ENCODE measurements at places on chromosomes 7 and 10.

DNA sequence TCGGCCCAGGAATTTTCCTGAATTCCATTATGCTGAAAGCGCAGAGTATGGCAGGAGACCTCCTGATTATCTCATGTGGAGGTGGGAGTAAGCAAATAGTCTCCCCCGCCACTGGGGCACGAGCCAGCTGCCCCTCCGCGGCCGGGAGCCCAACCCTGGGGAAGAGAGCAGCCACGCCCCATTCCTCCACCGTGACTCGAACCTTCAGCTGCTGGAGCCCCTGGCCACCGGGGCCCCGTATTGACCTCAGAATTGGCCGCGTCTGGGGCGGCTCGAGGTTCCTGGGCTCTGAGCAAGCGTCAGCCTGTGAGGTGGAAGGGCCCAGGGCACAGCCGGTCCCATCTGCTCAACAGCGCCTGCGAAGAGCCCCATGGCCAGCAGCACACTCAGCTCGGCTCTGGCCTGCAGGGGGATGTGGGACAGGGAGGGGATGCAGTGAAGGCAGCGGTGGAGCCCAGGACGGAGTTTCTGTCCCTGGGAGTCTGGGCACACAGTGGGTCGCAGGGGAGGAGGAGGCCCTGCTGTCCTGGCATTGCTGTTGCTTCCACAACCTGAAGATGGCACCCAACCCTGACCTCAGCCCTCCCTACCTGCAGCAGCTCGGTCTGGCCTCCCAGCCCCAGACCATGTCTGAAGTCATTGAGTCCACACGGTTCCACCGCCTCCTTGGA, 97.8 kb downstream of the CHST15 start:
- DNase-seq, result no peak

DNA sequence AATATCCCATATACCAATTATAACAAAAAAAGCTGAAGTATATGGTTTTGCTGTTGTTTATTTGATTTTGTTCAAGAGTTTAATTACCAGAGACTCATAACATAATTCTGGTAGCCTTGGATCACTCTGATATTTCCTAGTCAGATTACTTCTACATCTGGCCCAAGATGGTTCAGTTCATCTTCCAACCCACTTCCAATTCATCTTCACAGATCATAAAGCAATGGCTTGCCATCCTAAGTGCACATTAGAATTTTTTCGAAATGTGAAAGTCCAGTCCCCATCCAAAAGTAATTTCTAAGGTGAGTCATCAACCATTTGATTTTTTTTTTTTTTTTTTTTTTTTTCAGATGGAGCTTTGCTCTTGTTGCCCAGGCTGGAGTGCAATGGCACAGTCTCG, 8.0 kb upstream of the HIBADH start:
- DNase-seq, result no peak

DNA sequence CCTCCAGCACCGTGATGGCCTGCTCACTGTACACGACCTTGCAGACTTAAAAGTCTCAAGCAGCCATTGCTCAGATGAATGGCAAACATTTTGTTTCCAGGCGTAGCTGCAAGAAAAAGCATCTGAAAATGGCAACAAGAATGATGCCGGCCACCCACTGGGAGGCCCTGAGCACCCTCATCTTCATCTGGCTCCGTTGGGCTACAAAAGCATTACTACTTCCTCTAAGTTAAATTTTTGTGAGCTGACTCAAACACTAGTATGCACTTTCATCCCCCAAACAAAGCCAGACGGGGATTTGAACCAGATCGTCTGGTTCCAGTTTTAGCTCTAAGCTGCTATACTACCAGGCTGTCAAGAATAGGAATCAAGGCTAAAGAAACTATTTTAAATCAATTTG, 116.6 kb upstream of the CDK1 start:
- DNase-seq, result no peak

DNA sequence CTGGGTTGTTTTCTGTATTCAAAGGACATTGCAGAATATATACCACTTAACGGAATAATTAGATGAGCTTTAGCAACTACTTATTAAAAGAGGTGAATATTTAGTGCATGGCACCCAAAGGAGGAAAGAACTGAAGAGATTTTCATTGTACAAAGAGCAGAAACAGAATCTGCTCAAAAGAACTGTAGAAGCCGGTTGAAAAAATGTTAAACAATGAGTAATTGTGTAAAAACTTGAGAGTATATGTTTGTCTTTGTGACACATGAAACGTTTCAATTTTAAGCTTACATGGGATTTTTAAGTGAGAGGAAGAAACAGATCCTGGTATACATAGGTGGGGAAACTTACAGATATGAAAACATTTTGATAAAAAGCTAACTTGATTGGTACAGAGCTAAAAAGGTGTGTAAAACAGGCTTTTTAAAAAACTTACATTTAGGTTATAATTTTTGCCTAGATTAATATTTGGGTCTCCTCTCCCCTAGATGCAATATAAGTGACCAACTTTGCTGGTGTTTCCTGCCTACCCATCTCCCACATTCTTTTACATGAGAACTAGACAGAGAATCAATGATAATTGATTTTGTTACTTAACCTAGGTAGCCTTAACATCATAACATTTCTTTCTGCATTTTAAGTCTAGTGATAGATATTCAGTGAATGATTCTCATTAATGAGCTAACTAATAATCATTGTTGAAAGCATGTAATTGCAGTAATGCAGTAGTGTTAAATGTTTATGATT, 6.8 kb downstream of the ARL5B start:
- DNase-seq, result no peak

Measured in D721Med (cell line).